Right renal pelvis (tissue), 4 donors: ENCODE measurements at places on chromosomes 6 and 20. TPM values are rescaled to one million over a fixed set of nuclear protein-coding genes. Genes with fewer than 3 reads are reported as not detected.

DNA sequence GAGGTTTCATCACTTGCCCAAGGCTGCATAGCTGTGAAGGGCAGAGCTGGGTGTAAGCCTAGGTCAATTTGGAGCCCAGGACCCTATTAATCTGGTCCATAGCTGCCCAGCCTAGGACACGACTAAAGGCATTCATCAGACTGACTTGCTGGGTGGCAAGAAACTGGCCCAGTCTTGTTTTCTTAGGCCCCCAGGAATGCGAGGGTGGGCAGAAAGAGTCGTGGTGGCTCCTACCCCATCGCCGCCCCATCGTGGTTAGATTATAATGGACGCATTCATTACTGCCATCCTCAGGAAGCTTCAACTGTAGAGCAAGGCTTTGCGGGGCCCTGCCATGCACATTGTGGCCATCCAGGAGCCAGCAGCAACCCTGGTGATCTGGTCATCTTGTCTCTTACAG is 16.1 kb downstream of the DYNLRB1 start:
- no peak for DNase-seq

GRCh38 chr20:10466325-10466724 is 31.2 kb downstream of the SLX4IP start:
- DNase-seq = no peak

DNA sequence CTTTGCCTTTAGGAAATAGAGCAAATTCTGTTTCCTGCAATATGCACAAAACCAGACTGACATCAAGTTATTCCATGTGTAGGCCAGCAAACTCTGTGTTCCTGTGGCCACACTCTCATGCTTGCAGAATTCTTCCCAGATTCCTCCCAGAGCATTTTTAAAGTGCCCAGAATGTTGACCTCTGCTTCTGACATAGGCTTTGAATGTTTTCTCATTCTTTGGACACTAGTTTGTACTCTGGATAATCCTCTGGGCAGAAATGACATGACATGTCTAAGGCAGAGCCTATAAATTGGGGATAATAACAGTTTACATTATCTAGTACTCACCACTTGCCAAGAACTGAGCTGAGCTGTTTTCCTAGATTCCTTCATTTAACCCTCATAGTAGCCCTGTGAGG is 9.2 kb upstream of the EFHC1 start:
- no peak for DNase-seq

The NMBR gene
- polyA plus RNA-seq = 0.30 TPM

GRCh38 chr6:56335726-56336125 is 88.3 kb upstream of the COL21A1 start:
- no peak for DNase-seq

- no peak for DNase-seq
Measured at GRCh38 chr6:1055015-1055921, 256.6 kb upstream of the FOXQ1 start.

The TDRD6 gene
- polyA plus RNA-seq = 1.3 TPM

- DNase-seq = no peak
Measured at GRCh38 chr6:28598757-28599686, 73.3 kb downstream of the GPX5 start.

DNA sequence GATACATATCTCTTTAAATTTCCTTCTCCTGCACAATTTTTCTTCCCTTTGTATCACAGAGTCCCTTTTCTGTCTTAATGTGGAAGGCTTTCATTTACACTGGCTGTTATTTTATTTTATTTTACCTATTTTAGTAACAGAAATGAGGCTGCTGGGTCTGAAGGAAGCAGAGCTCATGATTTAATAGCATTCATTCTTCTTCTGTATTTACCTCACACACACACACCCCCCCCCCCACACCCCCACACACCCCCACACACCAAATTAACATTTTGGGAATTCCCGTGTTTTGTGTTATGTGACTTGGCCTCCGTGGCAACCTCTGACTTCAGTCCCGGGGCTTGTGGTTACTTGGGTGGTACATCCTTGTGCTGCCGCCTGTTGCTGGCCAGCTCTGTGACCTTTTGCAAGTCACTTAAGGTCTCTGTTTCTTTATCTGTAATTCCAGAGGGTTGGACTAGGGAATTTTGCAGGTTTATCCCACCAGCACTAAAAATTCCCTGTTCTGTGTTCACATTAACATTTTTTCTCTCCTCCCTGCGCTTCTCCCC is 108.8 kb downstream of the TIAM2 start:
- no peak for DNase-seq

The TRAPPC3L gene
- 0.23 TPM for polyA plus RNA-seq

- DNase-seq = no peak
Measured at GRCh38 chr6:22849921-22850320, 280.6 kb downstream of the HDGFL1 start.

The HSPA1A gene
- 143 TPM for polyA plus RNA-seq
